Stimulated activated CD4-positive, alpha-beta T cell treated with anti-CD3 and anti-CD28 coated beads, Interleukin-1b, Interleukin-23, amount 100 ng/mL, for 48 hours (primary cell): ENCODE measurements at places on chromosomes 5 and 9.

- DNase-seq, result no peak
Measured at GRCh38 chr9:21294904-21295538, 10.1 kb downstream of the IFNA5 start.

- no peak for DNase-seq
Measured at GRCh38 chr5:160493806-160494338, 72.2 kb downstream of the PTTG1 start.

- DNase-seq, result no peak
Measured at GRCh38 chr5:96868603-96869371, 7.5 kb upstream of the ERAP2 start.

DNA sequence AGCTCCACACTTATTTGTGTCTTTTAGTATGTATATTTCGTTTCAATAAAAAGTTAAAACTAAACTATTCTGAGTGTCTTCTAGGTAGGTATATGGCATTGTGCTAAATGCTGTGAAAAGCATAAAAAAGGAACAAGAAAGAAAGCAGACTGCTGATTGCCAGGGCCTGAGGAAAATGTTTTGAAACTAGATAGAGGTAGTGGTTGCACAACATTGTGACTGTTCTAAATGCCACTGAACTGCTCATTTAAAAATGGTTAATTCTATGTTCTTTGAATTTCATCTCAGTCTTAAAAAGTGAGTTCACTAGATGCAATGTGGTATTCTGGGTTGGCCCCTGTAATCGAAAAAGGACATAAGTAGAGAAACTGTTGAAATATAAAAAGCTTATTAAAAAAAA is 2.6 kb upstream of the ALAD start:
- no peak for DNase-seq

DNA sequence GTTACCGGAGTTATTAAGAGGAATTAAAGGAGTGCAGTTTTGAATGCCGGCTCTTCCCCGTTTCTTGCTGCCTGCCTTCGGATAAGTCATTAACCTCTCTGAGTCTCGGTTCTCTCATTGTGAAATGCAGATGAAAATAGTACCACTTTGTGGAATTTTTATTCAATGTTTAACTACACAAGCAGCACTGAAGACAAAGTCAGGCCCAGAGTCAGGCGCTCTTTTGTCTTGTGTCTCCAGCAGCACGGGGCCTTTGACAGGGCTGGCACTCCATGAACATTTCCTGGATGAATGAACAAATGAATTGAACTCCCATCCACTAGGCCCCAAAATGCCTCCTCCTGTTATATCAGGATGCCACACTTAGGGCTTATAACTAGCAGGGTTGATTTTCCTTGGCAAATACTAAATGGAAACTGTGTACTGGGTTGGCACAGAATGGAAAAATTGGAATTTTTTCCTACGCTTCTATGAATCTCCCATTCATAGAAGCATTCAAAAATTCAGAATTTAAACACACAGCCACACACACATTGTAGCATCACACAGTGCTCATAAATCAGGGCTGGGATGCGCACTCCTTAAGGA is 332.8 kb downstream of the MLLT3 start:
- DNase-seq, result no peak
